ENCODE measurements at places on chromosomes 4 and X. TPM values are rescaled to one million over a fixed set of nuclear protein-coding genes. Genes with fewer than 3 reads are reported as not detected.

Gene SSX1
- not detected for total RNA-seq

DNA sequence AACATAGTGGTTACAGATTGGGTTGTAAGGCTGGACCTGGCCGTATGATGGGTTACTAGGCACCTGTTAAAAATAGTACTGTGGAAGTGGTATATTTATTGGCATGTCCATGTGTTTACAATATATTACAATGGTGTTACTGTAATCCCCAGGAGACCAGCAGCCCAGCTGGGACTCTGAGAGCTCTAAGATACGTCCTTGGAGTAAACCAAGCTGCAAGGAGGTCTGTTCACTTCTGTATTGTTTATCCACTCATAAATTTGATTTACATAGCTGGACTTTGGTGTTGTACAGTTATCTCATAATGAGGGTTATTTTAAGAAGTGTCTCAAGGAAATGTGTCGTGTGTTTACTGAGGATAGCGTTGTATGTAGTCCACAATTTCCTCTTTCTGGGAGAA is 93.8 kb downstream of the TBL1X start:
- H3K4me1 ChIP-seq = no peaks in the 10 kb centered on the region
- H3K27me3 ChIP-seq = no peaks in the 10 kb centered on the region
- DNase-seq = no peak
- no peak overlapping the region for H3K4me3 ChIP-seq
- H3K36me3 ChIP-seq = no peaks in the 10 kb centered on the region

DNA sequence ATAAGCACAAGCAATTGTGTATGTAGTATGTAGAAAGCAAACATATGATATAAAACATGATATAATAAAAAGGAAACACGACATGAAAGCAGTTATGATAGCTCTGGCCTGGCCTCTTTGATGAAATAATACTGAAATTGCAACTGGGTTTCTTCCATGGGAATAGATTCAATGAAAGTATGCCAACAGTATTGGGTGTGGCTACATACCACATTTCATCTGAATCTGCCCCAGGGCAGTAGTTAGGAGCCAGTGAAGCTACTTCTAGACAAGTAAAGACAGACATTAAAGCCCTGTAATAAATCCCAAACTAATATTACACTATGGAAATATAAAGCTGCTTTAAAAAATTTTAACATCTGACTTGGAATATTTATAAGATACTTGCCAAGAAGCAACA is 207.3 kb downstream of the FBXW7 start:
- H3K27ac ChIP-seq = no peak overlapping the region
- H3K36me3 ChIP-seq = peaks cover 33% of the 10 kb centered on the region
- H3K4me3 ChIP-seq = no peak overlapping the region
- no peak for DNase-seq
- no peaks in the 10 kb centered on the region for H3K4me1 ChIP-seq

DNA sequence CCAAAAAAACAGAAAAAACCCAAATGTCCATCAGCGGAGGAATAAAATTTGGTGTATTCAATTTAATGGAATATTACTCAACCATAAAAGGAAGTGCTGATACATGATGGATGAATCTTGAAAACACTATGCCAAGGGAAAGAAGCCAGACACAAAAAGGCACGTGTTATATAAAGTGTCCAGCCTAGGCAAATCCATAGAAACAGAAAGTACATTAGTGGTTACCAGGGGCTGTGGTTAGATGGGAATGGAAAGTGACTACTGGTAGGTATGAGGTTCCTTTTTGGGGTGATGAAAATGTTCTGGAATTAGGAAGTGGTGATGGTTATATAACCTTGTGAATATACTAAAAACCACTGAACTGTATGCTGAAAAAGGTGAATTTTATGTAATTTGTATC is 3.5 kb upstream of the CDKL2 start:
- H3K4me3 ChIP-seq = no peak overlapping the region
- H3K36me3 ChIP-seq = no peaks in the 10 kb centered on the region
- H3K27ac ChIP-seq = no peak overlapping the region

DNA sequence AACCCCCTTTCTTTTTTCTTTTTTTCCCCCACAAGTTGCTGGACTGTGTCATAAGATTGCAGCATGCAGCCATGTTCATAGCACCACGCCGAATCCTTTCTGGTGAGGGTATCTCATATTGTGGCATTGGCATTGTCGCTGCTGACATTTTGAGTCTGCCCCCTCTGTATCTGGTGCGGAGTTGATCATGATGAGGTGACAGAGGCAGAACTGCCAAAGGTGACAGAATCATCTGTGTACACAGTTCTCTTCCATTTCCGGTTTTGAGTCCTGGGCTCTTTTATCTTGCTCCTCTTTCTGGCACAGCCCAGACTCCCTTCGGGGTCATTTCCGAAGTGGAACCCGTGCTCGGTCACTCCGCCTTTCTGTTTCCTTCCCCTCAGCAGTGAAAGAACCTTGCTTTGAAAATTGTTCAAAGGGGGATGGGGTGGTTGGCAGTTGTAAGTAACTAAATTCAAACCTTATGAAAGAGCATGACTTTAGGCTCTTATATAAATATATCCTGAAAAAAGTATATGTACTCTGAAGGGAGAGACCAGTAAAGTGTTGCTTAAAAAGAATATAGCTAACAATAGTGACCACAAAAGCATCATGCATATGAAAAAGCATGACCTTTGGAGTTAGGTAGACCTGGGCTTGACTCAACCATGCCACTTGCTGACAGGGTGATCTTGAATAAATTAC is 55.0 kb upstream of the BMP2K start:
- no peak overlapping the region for H3K27ac ChIP-seq
- no peak for DNase-seq
- H3K27me3 ChIP-seq = no peaks in the 10 kb centered on the region
- no peak overlapping the region for H3K4me3 ChIP-seq

DNA sequence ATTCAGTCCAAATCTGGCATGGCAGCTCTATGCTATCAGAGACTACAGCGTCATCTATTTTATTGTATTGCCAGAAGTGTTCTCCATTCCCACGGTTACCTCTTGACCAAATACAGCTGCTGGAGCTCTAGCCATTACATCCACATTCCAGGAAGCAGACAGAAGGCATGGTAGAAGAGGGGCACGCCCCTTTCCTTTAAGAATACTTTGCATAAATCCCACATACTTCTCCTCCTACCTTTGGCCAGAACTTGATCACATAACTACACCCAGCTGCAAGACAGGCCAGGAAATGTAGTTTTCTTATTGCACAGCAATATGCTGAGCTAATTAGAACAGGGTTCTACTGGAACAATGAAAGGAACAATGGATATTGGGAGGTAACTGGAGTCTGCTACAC is 14.9 kb downstream of the SLC9A7 start:
- H3K4me1 ChIP-seq = no peaks in the 10 kb centered on the region
- no peak overlapping the region for H3K27ac ChIP-seq
- no peak for DNase-seq
- no peaks in the 10 kb centered on the region for H3K27me3 ChIP-seq

Gene ARMCX4
- 16.5 TPM for total RNA-seq

DNA sequence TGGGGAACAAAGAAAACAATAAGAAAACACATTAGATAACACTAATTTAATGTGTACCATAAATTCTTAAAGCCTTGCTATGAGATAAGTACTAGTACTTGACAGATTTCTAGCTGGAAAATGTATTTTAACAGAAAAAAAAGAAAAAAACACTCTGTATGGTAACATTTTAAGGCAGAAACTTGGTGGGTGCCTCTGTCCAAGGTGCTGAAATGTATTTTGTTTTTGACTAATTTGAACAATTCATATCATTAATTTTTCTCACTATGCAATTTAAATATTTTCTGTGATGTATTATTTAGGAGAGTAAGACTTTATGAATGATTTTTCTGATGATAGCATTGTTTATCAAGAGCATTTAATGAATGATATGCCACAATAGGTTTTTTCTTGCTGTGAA is 107.5 kb downstream of the GABRG1 start:
- H3K4me1 ChIP-seq = no peaks in the 10 kb centered on the region
- no peaks in the 10 kb centered on the region for H3K36me3 ChIP-seq
- no peak for DNase-seq
- H3K27me3 ChIP-seq = no peaks in the 10 kb centered on the region
- no peak overlapping the region for H3K4me3 ChIP-seq

- no peak overlapping the region for H3K4me3 ChIP-seq
- no peak overlapping the region for H3K27ac ChIP-seq
- H3K4me1 ChIP-seq = no peaks in the 10 kb centered on the region
- H3K36me3 ChIP-seq = no peaks in the 10 kb centered on the region
These were observed 15.0 kb downstream of the TRPC5 start for GRCh38 chrX:112067601-112068000.

GRCh38 chrX:120090208-120090607 is 12.7 kb upstream of the RHOXF2B start:
- DNase-seq = no peak
- no peak overlapping the region for H3K27ac ChIP-seq
- no peaks in the 10 kb centered on the region for H3K4me1 ChIP-seq
- H3K4me3 ChIP-seq = no peak overlapping the region

Gene UGT8
- 0.25 TPM for total RNA-seq

- no peak overlapping the region for H3K27ac ChIP-seq
- no peak overlapping the region for H3K4me3 ChIP-seq
- no peaks in the 10 kb centered on the region for H3K27me3 ChIP-seq
These were observed 20.7 kb upstream of the TXLNG start for GRCh38 chrX:16765594-16765993.

- DNase-seq = no peak
- no peaks in the 10 kb centered on the region for H3K36me3 ChIP-seq
- H3K27ac ChIP-seq = no peak overlapping the region
- H3K27me3 ChIP-seq = no peaks in the 10 kb centered on the region
- no peak overlapping the region for H3K4me3 ChIP-seq
These were observed 37.4 kb downstream of the MID1 start for GRCh38 chrX:10582945-10583344.

Gene WAS
- total RNA-seq = 4.4 TPM

DNA sequence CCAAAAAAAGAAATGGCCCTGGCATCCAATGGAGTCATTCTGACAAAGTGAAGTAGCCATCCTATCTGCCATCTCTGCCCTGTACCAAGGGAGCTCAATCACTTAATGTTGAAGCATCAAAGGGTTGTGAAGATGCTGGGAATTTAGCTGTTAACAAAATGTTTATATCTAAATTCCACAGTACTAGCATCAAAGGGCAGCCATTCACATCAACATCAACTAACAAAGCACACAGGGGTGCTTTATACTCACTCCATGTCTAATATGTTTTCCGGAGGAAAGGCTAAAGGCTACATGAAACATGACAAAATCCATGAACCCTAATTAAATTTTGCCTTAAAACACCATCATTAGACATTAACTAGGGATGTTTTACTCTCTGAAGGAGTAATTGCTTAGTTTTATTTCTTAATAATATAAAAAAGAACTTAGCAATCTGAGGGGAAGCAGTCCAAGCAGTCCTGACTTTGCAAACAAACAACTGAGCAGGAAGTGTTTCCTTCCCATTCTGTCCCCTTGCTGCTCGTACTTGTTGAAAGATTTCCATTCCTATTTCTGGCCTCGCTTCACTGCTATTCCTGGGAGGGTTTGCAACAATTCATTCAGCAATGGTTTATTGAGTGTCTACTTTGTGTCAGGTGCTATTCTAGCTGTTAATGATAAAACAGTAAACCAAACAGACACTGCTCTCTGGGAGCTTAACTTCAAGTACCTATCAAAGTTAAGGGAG is 208.6 kb upstream of the SLC7A11 start:
- no peaks in the 10 kb centered on the region for H3K27me3 ChIP-seq
- peaks cover 14% of the 10 kb centered on the region for H3K4me1 ChIP-seq
- no peak for DNase-seq
- no peak overlapping the region for H3K27ac ChIP-seq
- H3K4me3 ChIP-seq = no peak overlapping the region

- no peak overlapping the region for H3K4me3 ChIP-seq
- no peaks in the 10 kb centered on the region for H3K36me3 ChIP-seq
- no peak overlapping the region for H3K27ac ChIP-seq
- no peaks in the 10 kb centered on the region for H3K27me3 ChIP-seq
These were observed 34.0 kb downstream of the ELF2 start for GRCh38 chr4:139142980-139143379.

- H3K4me3 ChIP-seq = peak within 1 kb of the TSS; percentile 95
- peaks cover 11% of the 10 kb centered on the region for H3K4me1 ChIP-seq
- no peaks in the 10 kb centered on the region for H3K27me3 ChIP-seq
- peaks cover 4% of the 10 kb centered on the region for H3K36me3 ChIP-seq
These were observed at the start of gene BBS7 for GRCh38 chr4:121869841-121870822. TSS of gene BBS7 (minus strand) at chr4:121870474. CDS start at chr4:121870313, 161 bp downstream.

DNA sequence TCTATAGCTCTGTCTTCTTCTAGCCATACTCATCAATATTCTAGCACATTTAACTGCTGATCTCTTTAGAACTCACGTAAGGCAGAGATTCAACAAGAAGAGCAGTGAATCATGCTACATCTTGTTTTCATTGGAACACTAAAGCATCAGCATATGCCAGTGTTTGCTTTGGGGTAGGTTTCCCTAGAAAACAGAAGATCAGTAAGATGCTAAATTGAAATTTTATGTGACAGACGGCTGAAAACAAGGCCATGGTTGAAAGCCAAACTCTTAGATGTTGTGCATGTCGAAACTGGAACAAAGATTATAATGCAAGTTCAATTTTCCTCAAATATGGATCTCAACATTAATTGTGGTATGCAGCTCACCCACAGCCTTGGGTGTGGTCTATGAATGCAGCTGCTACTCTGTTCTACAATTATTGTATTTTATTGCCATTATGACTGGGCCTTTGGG is 107.6 kb downstream of the PDLIM5 start:
- H3K27me3 ChIP-seq = no peaks in the 10 kb centered on the region
- no peak overlapping the region for H3K27ac ChIP-seq
- H3K4me3 ChIP-seq = no peak overlapping the region
- no peaks in the 10 kb centered on the region for H3K36me3 ChIP-seq
- no peak for DNase-seq

Gene PABPC5
- total RNA-seq = 0.98 TPM

All from vagina (tissue), 2 donors.